ENCODE measurements at places on chromosomes 11 and 22. TPM values are rescaled to one million over a fixed set of nuclear protein-coding genes. Genes with fewer than 3 reads are reported as not detected.
A peak's percentile ranks its signal among the peaks of the same experiment; 100 is the strongest.

The SCN3B gene
- total RNA-seq = not detected

DNA sequence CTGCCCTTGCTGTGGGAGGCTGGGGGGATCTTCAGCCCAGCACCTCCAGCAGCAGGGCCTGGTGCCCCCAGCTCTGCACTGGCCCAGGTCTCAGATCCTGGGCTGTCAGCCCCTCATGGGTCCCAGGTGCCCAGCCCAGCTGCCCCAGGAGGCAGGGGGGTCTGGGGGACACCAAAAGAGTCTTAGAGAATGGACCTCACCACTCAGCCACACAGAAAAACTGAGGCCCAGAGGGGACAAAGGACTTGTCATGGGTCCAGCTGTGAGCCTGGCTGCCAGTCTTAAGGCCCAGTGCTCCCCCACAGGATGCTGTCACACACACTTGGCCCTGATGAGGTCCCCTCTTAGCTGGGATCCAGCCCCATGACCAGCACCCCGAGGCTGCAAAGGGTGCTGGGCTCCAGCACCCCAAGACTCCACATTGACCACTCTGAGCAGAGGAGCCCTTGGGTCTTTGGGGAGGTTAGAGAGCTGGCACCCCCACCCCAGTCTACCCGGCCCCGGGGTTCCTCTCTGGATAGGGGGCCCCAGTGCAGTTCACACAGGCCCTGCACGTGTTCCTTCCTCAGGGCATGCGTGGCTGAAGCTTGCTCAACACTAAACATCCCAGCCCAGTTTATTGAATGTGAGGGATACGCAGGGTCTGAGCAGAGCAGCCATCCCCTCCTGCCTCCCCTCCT lies 54.4 kb downstream of the IGLL5 start:
- no peak overlapping the region for H3K4me3 ChIP-seq
- H3K27ac ChIP-seq = no peak overlapping the region

DNA sequence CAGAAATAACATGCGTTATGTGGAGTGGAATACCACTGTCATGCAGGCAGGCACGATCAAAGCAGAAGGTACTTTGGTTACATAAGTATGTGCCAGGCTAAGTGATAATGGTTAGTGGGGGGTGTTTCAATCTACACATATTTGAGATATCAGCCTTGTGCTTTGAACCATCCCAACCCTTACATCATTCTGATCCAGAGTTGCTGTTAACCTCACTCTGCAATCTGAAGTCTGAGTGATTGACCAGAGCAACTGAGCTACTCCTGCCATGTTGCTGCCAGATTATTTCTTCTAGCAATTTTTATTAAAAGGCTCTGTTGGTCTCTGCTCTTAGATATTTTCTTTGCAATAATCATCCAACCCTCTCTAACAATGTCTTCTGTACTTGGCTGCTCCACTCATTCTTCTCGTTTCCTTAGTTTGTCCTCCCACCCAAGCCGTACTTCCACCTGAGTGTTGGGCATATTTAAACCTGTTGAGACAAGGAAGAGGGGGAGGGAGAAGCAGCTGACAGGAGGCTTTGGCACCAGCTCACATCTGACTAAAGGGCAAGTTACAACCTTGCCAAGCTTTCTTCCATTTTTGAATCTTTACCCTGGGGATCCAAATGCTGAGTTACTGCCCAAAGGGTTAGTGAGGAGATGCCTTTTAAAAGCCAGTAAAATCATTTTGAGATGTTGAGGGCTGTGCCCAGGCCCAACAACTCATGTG lies 114.1 kb upstream of the SESN3 start:
- H3K4me3 ChIP-seq = no peak overlapping the region
- peak overlapping the region; percentile 16 for H3K27ac ChIP-seq
- peaks cover 8% of the 10 kb centered on the region for H3K36me3 ChIP-seq
- H3K4me1 ChIP-seq = peaks cover 23% of the 10 kb centered on the region
- peaks cover 24% of the 10 kb centered on the region for H3K27me3 ChIP-seq

- no peaks in the 10 kb centered on the region for H3K4me1 ChIP-seq
- H3K4me3 ChIP-seq = no peak overlapping the region
- DNase-seq = no peak
- no peaks in the 10 kb centered on the region for H3K27me3 ChIP-seq
- H3K36me3 ChIP-seq = no peaks in the 10 kb centered on the region
- H3K27ac ChIP-seq = no peak overlapping the region
Observed at GRCh38 chr22:49626361-49627216, 201.1 kb downstream of the BRD1 start.

Data from activated T-helper 1 cell treated with anti-CD3 and anti-CD28 coated beads, Interleukin-12 subunit alpha, Interleukin-12 subunit beta, Interleukin-2, Interleukin-4 antibody, amounts not matched to agents 30 ng/mL and 10 ng/mL and 1 ng/mL, durations not matched to agents 14 hours and 24 hours and 36 hours (primary cell).